ENCODE measurements at places on chromosomes 7 and 10.

GRCh38 chr7:98970016-98970615 lies 91.8 kb downstream of the TRRAP start:
- no peak for DNase-seq

- DNase-seq: no peak
Observed at GRCh38 chr10:101956898-101957297, 99.1 kb downstream of the ARMH3 start.

GRCh38 chr7:88217675-88218428 lies 2.0 kb downstream of the SRI start:
- no peak for DNase-seq

GRCh38 chr10:110651044-110651958 lies 7.2 kb downstream of the RBM20 start:
- DNase-seq: peak; percentile 72

- no peak for DNase-seq
Observed at GRCh38 chr7:4249241-4249640, 432.9 kb upstream of the FOXK1 start.

DNA sequence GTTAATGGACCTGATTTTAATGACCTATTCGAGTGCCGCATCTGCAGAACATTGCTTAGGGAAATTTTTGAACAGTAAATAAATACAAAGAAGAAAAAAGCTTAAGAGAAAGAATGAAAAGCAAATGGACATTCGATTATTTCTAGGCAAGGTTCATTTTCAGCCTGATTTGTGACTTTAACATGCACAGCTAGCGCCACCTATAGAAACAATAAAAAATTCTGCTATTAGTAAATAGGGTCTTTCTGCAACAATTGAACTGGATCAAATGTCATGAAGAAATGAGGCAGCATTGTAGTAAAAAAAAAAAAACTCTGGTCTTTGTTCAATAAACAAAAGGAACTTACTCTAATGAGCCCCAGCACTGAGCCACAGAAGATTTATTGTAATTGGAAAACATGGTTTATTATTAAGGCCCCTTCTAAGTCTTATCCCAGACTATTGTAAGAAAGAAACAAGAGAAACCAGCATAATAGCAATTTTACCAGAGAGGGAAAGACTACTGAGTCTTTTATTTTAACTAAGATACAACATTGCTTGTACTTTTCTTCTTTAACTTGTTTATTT lies 41.4 kb upstream of the GHITM start:
- no peak for DNase-seq

- no peak for DNase-seq
Observed at GRCh38 chr7:105602325-105603305, 21.3 kb upstream of the EFCAB10 start.

GRCh38 chr7:128891110-128891941 lies 19.2 kb downstream of the KCP start:
- DNase-seq: no peak

GRCh38 chr10:88243202-88243744 lies 339.8 kb downstream of the RNLS start:
- DNase-seq: no peak

DNA sequence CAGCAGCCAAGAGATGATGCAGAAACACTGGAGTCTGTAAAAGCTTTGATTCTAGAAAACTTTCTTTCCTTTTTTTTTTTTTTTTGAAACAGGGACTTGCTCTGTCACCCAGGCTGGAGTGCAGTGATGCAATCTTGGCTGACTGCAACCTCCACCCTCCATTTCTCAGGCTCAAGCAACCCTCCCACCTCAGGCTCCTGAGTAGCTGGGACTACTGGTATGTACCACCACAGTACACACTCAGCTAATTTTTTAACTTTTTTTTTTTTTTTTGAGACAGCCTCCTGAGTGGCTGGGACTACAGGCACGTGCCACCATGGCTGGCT lies 17.0 kb upstream of the BAG3 start:
- DNase-seq: no peak

DNA sequence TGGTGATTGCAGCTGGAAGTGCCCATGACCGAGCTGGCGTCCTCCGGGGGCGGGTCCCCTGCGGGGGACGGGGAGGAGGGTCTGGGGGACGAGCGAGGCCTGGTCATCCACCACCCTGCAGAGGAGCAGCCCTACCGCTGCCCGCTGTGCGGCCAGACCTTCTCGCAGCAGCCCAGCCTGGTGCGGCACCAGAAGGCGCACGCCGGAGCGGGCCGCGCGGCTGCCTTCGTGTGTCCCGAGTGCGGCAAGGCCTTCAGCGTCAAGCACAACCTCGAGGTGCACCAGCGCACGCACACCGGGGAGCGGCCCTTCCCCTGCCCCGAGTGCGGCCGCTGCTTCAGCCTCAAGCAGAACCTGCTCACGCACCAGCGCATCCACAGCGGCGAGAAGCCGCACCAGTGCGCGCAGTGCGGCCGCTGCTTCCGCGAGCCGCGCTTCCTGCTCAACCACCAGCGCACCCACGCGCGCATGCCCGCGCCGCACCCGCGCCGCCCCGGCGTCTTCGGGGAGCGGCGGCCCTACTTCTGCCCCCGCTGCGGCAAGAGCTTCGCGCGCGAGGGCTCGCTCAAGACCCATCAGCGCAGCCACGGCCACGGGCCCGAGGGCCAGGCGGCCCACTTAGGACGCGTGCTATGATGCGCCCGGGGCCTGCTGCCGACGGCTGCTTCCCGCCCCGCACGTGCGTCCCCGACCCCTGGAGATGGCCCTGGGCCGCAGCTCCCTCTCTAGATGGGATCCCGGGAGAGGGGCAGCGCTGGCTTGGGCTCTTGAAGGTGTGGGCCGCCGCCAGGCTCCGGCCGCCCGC lies 28.7 kb downstream of the ZNF775 start:
- no peak for DNase-seq

DNA sequence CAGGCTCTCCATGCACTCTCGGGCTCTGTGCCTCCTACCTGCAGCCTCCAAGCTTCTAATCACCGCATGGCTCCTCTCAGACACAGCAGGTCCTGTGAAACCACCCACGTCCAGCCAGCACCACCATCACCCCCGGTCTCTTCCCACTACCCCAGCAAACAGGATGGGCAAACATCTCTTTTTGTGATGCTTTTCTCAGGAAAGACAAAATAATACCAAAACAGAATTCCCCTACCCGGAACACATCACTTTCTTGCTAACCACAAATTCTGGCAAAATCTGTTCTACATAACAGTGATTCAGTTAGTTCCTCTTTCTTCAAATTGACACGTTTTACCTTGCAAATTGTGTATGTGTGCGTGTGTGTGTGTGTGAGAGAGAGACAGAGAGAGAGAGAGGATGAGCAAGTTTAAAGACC lies 6.5 kb downstream of the SNX8 start:
- no peak for DNase-seq

DNA sequence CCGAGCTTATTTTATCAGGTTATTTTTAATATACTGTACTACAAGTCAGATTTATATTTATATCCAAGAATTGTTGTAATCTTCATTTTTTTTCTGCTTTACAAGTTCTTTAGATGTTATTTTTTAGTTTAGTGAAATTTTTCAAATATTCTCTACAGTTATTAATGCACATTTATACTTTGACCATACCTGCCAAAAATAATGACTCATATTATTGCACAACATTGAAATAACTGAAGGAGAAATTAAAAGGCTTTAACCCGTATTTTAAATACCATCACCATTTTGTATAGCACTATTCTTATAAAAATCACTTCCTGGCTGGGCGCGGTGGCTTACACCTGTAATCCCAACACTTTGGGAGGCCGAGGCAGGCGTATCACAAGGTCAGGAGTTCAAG lies 278.5 kb downstream of the BICC1 start:
- no peak for DNase-seq

DNA sequence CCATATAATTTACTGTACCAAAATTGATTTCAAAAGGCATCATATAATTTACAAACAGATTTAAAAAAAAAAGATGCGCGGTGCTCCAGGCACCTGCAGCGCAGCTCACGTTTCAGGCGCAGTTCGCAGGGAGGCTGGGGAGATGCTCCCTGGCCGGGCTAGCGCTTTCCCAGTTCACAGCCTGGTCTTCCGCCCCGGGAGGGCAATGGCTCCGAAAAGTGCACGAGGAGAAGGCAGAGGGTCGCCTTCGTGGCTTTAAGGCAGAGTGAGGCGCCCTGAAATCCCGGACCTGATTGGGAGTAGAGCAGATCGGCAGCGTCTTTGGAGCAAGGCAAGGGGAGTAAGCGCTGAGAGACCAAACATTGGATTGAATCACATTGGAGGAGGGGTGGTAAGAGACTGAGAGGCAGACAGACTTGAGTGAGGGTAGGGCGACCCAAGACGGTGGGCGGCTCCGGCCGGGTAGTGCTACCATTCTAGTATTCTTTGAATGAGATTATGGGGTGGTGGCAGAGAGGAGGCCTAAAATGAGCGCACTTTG lies 1.5 kb downstream of the NEUROG3 start:
- no peak for DNase-seq

- DNase-seq: no peak
Observed at GRCh38 chr7:80124526-80125264, 9.9 kb upstream of the GNAI1 start.

DNA sequence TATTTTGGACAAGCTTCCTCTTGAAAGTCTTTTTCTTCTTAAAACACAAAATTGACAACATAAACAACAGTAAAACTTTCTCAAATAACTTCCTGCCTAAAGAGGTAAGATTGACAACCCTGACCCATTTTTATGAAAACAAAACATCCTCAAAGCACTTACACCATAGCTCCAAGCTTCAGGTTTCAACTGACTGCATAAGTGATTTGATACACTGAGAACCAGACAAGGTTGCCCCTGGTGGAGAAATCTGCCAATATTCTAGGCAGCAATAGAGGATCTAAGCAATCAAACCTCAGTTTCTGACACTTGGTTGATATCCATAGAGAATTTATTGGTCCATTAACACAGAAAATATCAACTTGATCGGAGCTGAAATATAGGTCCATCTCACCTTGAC lies 147.8 kb downstream of the ELAPOR2 start:
- DNase-seq: no peak

DNA sequence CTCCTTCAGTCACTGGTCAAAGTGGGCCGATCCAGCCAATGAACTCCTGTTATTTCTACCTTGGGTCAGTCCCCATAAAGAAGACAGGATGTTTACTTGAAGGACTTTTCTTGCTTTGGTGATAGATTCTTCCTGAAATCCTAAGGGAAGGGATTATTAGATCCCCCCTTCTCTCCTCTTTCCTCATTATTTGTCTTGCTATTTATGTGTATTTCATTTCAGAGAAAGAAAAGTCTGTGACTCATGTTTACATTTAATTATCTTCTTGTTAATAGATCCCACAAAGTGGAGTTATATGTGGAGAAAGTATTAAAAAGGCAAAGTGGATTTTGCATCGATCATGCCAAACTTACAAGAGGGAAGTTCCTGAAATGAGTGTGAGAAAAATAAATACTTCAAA lies 341.5 kb downstream of the PHTF2 start:
- DNase-seq: no peak

DNA sequence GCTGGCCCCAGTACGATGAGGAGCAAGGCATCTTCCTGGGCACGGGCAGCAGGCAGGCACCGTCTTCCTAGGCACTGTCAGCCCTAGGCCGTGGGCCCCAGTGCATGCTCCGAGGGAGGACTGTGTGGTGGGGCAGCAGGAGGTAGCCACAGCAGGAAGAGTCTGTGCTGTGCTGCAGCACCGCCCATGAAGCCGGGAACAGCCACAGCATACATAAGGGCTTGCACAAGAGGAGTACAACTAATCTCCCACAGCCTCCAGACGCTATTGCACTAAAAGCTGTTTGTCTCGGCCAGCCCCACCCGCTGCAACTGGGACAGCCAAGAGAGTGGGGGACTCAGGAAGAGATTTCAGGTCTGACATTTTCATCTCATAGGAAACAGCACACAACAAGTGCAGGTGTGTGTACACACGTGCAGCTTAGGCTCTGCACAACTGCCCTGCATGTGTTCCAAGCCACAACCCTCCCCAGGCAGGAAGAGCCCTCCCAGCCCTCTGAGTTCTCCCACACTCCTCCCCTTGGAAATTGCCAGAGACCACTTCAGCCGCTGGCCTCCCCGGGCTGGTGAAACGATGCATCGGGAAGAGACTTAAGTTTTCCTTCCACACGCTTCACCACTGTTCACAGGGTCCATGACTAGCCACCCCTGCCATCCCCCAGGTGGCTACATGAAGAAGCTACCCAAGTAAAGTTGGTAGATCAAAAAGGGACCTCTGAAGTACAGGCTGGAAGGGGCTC lies 88.1 kb upstream of the DDC start:
- DNase-seq: no peak

DNA sequence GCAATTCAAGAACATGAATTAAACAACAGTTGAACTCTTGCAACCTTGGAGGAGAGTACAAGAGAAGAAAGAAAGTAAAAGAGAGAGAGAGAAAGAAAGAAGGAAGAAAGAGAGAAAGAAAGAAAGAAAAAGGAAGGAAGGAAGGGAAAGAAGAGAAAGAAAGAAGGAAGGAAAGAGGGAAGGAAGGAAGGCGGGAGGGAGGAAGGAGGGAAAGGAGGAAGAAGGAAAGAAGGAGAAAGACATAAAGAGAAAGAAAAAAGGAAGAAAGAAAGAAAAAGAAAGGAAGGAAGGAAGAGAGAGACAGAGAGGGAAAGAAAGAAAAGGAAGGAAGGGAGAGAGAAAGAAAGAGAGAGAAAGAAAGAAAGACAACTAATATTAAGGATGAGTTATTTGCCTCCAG lies 1106.7 kb downstream of the TYW1 start:
- DNase-seq: no peak

GRCh38 chr7:518630-519483 lies 789 bp downstream of the PDGFA start:
- DNase-seq: no peak

DNA sequence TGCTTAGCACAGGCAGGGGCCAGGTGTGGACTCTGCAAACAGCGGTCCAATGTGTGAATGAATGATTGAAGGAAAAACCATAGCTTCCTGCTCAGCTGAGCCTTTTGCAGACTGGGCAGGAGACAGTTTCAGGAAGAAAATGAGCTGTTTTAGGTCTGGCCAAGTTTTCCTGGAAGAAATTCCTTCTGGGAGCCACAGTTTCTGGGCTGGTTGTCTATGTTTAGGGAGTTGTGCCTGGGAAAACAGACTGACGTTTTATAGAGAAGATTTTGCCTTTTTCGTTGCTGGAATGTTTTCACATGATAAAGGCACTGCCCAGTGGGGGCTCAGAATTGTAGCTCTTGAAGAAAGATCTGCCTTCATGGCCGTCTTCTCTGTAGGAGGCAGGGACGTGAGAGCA lies 255.1 kb downstream of the CCSER2 start:
- DNase-seq: no peak

GRCh38 chr10:70981171-70981836 lies 92.9 kb upstream of the PCBD1 start:
- no peak for DNase-seq

GRCh38 chr10:69715156-69715898 lies 85.3 kb downstream of the FAM241B start:
- no peak for DNase-seq

DNA sequence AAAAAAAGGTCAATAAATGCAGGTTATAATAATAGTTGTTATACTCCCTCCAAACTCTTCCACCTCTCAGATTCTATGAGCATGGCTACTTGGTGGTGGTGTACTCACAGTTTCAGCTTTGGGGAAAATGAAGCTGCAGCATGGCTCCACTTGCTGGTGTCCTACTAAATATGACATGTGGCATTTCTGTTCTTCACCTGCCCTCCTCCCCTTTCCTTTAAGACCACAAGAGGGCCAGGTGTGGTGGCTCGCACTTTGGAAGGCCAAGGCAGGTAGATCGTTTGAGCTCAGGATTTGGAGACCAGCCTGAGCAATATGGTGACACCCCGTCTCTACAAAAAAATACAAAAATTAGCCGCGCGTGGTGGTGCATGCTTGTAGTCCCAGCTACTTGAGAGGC lies 101.1 kb downstream of the SLC37A3 start:
- no peak for DNase-seq

GRCh38 chr7:48667407-48667806 lies 256.9 kb upstream of the CDC14C start:
- no peak for DNase-seq
